Activated CD4-positive, alpha-beta T cell treated with anti-CD3 and anti-CD28 coated beads for 48 hours (primary cell): ENCODE measurements at places on chromosomes 4 and X.

GRCh38 chr4:24076811-24077210 is 187.0 kb upstream of the PPARGC1A start:
- no peak for DNase-seq

DNA sequence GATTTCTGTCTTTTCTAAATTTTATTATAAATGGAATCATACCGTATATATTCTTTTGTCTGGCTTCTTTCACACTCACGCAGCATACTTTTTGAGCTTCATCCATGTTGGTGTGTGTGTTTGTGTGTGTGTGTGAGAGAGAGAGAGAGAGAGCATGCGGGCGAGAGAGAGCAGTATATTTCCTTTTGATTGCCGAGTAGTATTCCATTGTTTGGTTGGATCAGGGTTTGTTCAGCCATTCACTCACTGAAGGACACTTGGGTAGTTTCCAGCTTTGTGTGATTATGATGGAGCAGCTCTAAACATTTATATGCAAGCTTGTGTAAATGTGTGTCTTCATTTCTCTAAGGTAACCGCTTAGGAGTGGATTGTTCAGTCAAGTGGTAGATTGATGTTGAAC is 3.1 kb upstream of the L1CAM start:
- no peak for DNase-seq

DNA sequence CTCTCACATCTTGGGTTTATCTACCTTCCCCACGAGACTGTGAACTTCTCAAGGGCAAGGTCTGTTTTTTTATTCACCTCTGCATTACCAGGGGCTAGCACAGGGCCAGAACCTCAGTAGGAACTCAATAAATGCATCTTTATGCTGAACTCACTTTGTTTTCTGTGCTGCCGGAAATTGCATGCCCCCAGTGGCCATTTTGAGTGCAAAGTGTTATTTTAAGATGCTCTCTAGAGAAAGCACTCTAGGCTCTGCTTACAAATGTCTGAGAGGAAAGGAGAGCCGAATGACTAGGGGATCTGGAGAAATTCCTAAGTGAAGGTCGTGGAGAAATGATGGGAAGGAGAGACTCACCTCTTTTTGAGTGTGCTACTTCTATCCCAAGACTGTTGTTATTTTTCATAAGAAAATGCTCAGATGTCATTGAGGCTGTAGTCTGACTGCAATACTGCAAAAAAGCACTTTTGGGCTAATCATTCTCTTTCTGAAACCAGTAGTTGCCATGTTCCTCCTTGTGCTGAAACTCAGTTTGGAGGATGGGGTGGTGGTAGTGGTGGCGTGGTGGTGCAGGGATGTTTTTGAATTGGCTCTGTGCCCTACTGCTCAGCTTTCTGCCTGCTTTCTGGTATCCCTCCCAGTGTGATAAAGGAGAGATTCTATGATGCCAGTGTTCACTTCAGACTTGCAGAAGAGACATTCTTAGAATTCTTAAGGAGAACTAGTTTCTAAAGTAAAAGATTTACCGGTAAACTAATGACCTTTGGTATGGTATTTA is 41.3 kb downstream of the DOCK11 start:
- DNase-seq = peak; percentile 50

DNA sequence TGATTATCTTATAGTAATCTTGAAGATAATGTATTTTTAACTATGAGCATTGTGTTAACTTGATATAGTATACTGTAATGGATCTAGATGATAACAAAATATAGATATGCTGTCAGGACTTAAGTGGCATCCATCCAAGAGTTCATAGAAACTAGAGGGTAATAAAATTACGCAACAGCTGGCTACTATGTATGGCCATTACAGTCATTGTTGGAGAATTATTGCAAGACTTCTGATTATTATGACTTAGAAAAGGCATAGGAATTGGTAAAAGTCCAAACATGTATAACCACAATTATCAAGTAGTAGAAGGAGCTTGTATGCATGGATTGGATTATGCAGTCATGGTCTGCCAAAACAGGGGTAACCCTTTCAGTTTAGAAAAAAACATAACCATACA is 9.5 kb downstream of the OGT start:
- no peak for DNase-seq

DNA sequence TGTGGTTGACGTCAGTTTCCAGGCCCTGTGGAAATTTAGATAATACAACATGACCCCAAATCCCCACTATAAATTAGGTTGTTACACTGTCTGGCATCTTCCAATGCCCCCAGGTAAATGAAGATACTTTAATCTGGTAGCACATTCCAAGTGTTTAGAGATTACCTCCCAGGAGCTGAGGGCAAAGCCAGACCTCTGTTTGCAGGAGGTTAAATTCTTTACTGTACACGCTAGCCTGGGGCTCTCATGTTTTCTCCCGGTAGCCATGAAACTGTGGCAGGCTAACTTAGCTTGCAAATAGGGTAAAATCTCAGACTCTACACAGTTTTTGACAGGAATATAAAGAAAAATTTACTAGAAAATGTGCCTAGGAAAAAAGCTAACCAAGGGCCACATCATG is 450.0 kb downstream of the PDGFC start:
- DNase-seq = no peak

DNA sequence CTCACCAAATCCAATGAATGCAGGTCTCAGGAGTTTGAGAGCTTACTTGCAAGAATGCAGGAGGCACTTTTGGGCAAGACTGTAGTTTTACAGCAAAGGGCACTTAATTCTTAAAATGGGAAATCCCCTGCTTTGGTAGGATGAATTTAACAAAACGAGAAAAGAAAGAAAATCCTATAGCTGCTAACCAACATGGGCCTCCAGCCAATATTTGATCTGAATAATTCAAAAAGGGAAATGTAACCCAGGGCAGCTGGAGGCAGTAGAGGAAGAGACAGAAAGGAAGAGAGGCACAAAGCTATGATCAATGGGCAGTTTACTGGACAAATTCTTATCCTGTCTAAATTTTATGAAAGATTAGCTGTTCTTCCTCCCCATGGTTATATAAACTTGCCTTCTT is 142.3 kb downstream of the SH3KBP1 start:
- no peak for DNase-seq

GRCh38 chr4:3215733-3216132 is 33.2 kb upstream of the MSANTD1 start:
- no peak for DNase-seq

- no peak for DNase-seq
Observed at GRCh38 chr4:158715802-158716201, 7.4 kb downstream of the PPID start.

DNA sequence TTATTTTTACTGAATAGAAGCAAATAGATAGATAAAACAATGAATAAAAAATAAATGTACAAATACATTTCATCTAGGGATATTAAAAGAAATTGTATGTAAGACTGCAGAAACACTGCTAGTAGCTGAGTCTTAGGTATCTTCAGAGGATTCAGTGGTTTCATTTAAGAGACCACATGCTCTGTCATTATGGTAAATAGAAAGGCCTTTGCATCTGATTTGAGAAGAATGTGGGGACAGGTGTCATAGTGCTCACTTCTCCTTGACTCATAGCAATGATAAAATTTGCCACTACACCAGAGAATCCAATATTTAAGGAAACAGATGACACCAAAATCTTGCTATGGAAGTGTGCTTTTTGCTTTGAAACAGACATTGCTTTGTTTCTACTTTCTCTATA is 59.8 kb upstream of the PPP1R2C start:
- DNase-seq = no peak

DNA sequence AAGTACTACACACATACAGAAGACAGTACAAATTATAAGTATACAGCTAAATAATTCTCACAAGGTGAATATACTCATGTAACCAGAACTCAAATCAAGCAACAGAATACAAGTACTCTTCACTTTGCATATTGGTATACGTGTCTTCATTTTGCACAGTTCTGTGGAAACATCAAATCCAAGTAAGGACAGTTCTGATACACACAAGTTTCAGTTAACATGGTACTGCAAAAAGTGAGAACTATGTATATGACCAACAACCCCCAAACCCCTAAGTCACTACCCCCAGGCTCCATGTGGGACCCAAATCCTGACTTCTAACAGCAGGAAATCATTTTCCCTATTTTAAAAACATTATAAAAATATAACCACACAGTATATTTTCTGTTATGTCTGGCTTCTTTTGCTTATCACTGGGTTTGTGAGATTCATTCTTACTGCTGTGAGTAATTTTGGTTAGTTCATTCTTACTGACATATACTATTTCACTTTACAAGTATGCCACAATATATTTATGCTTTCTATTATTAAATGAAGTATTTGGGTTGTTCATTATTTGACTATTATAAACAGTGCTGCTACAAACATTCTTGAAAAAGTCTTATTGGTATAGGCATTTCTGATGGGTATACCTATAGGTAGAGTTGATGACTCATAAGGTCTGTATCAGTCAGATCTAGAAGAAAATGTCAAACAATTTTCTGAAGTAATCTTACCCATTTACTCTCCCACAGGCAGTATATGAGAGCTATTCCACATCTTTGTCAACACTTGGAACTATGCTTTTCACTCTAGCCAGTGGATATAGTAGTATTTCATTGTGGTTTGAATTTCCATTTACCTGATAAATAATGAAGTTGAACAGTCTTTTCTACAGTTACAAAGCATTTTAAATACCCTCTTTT is 47.0 kb downstream of the SCLT1 start:
- DNase-seq = no peak

- DNase-seq = no peak
Observed at GRCh38 chrX:99752776-99753175, 657.3 kb downstream of the PCDH19 start.

DNA sequence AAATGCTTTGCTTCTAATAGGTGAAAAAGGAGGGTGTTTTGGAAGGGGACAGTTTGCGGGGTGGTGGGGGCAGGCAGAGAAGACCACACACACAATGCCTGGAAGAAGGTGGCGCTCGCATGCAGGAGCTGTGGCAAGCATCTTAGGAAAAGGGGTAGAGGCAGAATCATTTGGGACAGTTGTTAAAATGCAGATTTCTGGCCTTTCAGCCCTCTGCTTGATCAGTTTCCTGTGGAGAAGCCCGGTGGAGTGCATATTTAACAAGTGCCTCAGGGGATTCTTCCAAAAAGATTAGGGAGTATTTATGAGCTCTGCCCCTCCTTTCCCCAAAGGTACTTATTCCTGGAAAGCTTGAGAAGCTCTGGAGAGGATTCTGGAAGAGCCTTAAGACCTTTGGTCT is 4.8 kb downstream of the NOCT start:
- DNase-seq = no peak

DNA sequence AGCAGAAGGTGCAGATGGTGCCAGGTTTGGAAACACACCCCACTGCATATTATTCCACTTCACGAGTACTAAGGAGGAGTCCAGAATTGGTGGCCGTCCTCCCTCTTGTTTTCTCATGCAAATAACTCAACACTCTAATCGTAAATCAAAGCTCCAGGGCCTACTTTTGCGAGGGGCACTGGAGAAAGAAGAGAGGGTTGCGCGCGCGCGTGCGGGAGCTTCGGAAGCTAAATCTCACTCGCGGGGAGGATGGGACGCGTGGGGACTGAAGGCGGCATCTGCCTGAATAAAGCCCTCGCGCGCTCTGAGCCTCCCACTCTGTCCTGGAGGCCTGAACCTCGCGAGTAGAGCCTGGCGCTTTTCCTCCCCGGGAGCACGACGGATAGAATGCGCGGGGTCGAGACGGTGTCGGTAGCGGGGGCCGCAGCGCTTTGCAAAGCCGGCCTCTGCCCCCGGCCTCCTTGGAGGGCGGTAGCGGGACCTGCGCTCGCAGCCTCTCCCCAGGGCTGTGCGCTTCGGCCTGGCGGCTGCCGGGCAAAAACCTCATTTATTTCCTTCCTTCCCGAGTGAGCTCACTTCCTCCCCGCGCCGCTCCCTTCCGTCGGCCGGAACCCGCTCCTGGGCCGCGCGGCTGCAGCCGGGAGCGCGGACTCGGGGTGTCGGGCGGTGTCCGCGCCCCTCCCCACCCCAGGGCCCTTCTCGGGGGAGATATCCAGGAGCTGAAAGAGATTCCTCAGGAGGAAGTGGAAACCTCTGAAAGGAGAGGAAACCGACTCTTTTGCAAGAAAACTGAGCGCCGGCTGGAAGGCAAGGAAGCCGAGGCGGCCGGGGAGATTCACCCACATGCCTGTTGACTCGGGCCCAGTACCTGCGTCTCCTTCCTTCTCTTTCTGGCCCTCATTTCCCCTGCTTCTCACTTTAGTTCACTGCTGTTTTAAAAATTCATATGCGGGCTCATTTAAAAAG is 20.7 kb downstream of the HAND2 start:
- no peak for DNase-seq

DNA sequence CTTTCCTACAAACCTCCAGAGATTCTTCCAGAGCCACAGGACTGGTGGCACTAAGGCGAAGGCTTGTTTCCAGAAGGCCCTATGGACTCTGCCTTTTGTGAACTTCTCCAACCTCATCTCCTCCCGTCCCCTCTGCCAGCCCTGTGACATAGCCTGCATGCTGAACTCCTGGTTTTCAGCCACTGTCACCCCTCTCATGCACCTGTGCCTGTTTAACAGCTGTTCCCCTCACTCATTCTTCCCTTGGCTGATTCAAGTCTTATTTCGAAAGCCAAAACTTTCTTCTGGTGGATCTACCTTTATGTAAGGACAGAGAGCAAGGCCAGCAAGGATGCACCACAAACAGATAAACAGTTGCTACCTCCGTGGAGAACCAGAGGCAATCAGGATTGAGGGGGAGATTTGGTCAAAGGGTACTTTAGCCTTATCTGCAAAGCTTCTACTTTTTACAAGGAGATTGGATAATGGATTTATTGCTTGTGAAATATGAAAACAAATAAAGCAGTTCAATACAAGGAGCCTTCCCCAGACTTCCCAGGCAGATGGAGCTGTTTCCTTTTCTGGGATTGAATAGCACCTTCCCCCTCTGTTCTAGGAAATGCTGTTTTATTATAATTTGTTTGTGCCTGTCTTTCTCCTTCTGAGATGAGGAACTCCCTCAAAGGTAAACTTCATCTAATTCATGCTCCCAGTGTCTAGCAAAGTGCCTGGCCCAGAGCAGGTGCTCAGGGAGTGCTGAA is 5.7 kb downstream of the CITED1 start:
- no peak for DNase-seq

GRCh38 chrX:42739258-42739657 is 38.7 kb downstream of the PPP1R2C start:
- no peak for DNase-seq

- no peak for DNase-seq
Observed at GRCh38 chr4:76540486-76540885, 105.5 kb downstream of the SHROOM3 start.

DNA sequence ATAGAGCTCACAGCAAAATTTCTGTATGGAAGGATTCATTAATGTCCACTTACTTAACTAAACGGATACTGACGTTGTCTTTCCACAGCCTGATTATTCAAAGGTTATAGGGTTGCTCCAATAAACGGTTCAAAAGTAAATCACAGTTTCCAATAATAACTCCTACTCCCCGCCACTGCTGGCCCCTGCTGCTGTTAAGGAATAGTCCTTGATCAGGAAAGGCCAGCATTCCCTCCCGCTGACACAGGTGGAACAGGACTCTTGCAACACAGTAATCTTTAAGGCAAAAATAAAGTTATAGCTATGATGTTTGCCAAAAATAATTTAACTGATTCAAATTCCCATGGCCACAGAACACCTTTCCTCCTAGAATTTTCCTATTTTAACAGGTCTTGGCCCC is 53.9 kb downstream of the FAT1 start:
- DNase-seq = no peak

GRCh38 chr4:47526281-47526680 is 41.2 kb downstream of the ATP10D start:
- no peak for DNase-seq
